ENCODE measurements at places on chromosomes 16 and 17. TPM values are rescaled to one million over a fixed set of nuclear protein-coding genes. Genes with fewer than 3 reads are reported as not detected.

GRCh38 chr16:87741700-87742415 is 23.9 kb downstream of the KLHDC4 start:
- no peak for DNase-seq

The SNN gene
- total RNA-seq: 11.6 TPM

The ACAP1 gene
- 4.7 TPM for total RNA-seq

The EPOP gene
- 0.49 TPM for total RNA-seq

All from skin of body (tissue), 3 donors.